ENCODE measurements at places on chromosomes 2 and 18.
A peak's percentile ranks its signal among the peaks of the same experiment; 100 is the strongest.

- DNase-seq: no peak
These were observed 329.5 kb upstream of the CHAC2 start for GRCh38 chr2:53438100-53438499.

DNA sequence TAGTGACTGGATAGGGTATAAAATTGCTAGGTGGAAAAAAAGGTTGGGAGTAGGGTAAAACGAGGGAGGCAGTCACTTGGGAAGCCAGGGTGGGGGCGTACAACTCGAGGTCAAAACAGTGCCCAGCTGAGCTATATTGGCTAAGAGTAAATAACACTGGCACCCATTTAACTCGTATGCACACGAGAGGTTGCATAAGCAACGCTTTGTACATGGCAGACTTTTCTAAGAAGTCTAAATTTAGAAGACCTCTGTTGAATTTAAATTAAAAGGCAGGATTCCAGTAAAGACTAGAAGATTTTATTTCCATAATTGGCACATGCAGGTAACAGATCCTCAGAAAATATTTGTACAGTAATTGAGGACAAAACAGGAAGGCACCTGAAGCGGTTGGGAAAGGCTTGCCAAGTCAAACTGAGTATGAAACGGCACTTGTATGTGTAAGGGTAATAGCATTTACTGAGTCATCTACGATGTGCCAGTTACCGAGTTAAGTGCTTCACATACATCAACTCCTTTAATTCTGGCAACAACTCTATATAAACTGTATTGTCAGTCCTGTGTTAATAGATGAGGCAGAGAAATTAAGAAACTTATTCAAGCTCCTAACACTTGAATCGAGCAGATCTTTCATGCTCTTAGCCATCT, 1.4 kb upstream of the MALT1 start:
- DNase-seq: peak; percentile 62

GRCh38 chr2:74559912-74560311, 5.4 kb downstream of the DOK1 start:
- DNase-seq: no peak

GRCh38 chr18:33567705-33568104, 10.3 kb upstream of the ASXL3 start:
- DNase-seq: no peak

GRCh38 chr2:226898897-226899296, 63.0 kb downstream of the RHBDD1 start:
- DNase-seq: no peak

GRCh38 chr2:160453111-160453820, 40.3 kb downstream of the RBMS1 start:
- DNase-seq: no peak

All from NCI-H1436 treated with DMSO at 0.1 percent for 48 hours (cell line).